ENCODE measurements at places on chromosomes 2 and 18.

DNA sequence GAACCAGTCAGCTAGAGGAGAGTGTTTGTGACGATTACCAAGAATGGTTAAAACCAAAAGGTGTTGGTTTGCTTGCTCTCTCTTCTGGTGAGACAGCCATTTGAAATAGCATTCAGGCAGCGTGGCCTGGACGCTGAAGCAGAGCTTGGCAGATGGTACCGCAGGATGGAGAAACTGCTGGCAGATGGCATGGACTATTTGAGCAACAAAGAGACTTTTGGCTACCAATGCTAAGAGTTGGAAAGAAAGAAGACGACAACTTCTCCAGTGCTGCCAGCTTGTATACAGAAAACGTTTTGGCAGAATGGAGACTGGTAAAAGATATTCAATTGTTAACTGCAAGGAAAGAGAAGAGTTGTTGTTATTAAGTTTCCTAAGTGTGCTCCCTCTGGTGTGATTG is 315.0 kb downstream of the PARD3B start:
- no peak for DNase-seq

DNA sequence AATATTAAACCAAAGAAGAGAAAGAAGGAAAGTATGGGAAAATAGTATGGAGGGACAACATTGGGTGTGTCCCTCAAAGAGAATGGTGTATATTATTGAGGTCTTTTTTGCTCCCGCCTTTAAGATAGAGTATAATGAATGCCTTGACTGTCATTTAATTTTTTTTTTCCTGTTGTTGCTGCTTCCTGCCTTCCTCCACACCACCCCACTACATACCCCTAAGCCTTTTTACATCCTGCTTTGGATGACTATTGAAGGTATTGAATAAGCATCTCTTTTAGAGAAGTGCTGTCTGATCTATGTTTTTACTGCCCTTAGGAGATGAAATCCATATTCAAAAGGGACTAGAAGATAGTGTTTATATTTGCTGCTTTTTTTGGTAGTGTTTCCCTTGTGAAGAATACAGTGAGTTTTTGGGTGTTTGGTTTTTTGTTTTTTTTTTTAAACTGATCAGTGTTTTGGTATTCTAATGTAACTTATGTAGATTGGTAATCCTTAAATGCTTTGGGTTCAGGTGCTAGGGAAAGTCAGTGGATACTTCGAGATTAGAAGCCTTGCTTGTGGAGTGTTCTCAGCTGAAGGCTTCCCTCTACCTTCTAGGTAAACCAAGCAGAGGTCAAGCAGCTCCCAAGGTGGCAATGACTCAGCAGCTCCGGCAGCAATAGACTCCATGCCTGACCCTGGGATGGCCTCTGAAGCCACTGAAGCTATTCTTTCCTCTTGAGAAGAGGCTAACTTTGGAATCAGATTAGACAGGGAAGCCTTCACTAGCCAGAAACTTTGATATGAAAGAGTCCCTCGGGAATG is 5.0 kb downstream of the FZD7 start:
- no peak for DNase-seq

DNA sequence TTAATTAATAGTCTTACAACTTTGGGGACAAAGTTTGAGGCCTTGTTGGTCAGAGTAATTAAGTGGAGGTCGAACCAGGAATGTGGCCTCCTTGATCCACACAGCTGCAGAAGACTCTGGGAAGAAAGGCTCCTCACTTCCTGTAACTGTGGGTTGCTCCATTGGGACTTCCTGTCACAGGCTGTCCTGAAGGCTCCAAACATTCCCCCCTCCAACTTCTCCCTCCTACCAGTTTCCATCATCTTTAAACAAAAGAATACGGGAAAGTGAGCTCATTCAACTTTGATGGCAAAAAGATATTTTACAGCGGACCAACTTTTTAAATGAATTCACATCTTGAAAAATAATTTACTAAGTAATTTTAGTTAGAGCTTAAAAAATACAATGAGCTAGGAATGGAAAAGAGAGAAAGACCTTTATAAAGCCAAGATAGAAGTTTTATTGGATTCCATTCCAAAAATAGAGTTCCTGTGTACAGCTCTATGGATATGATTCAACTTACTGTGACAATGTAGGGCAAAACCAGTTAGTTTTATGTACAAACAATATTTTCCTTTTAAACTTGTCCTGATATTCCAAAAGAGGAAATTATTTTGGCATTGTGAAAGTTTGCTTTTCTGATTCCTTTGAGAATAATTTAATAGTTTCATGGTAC is 212.0 kb upstream of the NABP1 start:
- no peak for DNase-seq

DNA sequence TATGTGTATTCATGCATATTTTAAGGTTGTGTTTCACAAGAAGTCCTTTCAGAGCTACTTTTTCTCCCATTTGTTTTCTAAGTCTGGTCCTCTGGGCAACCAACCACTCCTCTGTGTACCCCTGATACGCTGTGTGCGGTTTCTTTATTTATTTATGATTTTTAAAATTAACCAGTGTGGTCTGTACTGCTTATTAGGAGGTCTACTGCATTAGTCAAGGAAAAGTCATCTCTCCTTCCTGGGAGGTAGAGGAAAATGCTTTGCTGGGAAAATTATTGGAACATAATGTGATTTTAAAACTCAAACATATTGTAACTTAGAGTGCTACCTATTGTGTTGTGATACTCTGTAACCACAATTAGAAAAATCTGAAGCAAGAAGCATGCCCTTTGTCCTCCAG is 1404.3 kb downstream of the SUCLG1 start:
- no peak for DNase-seq

GRCh38 chr2:74244286-74244685 is 45.9 kb downstream of the MTHFD2 start:
- no peak for DNase-seq

GRCh38 chr2:36696533-36696932 is at the start of gene VIT:
Gene VIT, plus strand, starts transcription at chr2:36696707. Its CDS starts 19,664 bp downstream, at chr2:36716371.
- DNase-seq: no peak

GRCh38 chr2:27356056-27356381 is 545 bp downstream of the GTF3C2 start:
- no peak for DNase-seq

- no peak for DNase-seq
Measured at GRCh38 chr18:48968412-48969215, 17.8 kb upstream of the SMAD7 start.

DNA sequence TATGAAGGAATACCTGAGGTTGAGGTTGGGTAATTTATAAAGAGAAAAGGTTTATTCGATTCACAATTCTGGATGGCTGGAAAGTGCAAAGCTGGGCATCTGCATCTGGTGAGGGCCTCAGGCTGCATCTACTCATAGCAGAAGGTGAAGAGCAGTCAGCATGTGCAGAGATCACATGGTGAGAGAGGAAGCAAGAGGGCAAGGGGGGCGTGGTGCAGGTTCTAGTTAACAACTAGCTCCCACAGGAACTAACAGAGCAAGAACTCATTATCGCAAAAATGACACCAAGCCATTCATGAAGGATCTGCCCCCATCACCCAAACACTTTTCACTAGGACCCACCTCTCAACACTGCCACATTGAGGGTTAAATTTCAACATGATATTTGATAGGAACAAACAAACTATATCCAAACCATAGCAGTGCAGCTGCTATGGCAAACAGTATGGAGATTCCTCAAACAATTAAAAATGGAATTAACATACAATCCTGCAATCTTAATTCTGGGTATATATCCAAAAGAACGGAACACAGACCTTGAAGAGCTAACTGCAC is 72.8 kb upstream of the LDLRAD4 start:
- DNase-seq: no peak

DNA sequence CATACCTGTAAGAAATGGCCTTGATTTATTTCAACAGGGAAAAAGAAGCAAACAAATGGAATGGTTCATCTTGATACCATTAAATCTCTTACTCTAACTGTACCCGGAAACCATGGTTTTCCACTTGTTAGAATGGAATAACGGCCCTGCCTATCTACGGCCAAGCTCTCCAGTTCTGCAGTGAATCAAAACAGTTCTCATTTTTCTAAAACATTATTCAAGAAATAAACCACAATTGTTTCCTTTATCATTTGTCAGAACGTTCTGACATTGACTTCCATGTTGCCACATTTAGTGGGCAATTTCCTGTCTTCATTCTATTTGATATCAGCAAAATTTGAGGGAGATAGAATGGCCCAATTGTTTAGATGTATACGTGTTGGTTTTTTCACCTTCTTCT is 118.8 kb upstream of the CDH19 start:
- DNase-seq: no peak

DNA sequence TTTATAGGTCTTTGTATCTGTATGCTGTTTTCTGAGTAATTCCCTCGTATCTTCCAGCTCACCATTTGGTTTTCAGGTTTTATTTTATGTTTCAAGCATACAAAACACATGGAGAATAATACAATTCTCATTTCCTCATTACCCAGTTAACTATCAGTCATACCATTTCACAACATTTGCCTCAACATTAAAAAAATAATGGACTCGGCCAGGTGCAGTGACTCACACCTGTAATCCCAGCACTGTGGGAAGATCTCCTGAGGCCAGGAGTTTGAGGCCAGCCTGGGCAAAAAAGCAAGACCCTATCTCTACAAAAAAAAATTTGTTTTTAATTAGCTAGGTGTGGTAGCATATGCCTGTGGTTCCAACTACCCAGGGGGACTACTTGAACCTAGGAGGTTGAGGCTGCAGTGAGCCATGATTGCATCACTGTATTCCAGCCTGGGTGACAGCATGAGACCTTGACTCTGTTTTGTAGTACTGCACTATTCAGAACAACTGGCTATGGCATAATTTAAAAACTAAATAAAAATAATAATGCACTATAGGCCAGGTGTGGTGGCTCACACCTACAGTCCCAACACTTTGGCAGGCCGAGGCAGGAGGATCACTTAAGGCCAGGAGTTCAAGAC is 20.3 kb downstream of the NPC1 start:
- DNase-seq: no peak

- no peak for DNase-seq
Measured at GRCh38 chr2:56666777-56667176, 483.0 kb downstream of the CCDC85A start.

DNA sequence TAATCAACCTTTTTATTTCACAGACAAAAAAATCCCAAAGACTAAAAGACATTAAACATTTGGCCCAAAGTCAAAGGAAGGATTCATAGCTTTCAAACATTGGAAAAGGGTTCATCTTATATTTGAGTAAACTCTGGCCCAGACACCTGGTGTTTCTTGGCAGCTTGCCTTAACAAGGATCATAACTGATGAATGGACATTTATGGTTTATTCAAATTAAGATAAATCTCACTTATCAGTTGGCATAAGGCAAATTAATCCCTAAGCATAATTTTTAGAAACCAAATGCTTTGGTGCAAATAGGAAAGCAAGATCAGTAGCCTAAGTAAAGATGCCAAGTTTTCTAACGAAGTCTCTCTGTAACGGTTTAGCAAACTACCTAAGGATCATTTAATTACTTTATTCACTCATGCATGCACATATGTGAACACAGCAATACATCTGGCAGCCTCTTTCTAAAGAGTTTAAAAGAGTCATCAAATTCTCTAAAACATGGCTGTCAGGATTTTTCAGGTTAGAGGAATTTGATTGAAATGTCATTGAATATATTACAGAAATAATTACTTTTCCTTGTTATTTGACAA is 323.4 kb upstream of the RBMS1 start:
- no peak for DNase-seq

- DNase-seq: no peak
Measured at GRCh38 chr2:216536734-216537210, 38.1 kb downstream of the RPL37A start.

DNA sequence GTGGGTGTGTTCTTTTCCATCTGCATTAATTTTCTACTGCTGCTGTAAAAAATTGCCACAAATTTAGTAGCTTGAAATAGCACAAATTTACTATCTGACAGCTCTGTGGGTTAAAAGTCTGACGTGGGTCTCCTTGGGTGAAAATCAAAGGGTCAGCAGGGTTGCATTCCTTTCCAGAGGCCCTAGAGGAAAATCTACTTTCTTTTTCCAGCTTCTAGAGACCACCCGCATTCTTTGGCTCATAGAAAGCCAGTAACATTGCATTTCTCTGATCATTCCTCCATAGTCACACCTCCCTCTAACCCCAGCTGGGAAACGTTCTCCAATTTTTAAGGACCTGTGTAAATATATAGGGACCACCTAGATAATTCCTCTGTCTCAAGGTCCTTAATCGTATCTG is 128.8 kb downstream of the ATL2 start:
- DNase-seq: no peak

- DNase-seq: no peak
Measured at GRCh38 chr18:34789768-34790344, 79.8 kb downstream of the DTNA start.

DNA sequence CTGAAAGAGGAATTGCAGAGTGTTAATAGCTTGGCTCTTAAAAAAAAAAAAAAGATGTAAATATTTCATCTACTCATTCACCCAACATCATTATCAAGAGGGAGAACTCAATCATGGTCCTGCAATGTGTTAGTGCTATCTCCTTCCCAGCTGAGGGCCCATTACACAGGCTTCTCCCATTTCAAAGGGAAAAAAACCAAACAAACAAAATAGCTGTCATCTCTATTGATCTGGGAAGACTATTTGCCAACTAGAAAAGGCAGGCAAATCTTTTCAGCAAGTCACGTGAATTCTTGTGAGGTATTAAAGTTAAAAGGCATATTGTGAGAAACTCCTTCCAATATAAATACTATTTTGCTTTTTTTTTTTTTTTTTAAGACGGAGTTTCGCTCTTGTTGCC is 194.3 kb downstream of the MYO1B start:
- no peak for DNase-seq

- DNase-seq: no peak
Measured at GRCh38 chr2:186486651-186487647, 889 bp downstream of the ZC3H15 start.

GRCh38 chr2:200310545-200310971 is 4.1 kb downstream of the SPATS2L start:
- DNase-seq: no peak

DNA sequence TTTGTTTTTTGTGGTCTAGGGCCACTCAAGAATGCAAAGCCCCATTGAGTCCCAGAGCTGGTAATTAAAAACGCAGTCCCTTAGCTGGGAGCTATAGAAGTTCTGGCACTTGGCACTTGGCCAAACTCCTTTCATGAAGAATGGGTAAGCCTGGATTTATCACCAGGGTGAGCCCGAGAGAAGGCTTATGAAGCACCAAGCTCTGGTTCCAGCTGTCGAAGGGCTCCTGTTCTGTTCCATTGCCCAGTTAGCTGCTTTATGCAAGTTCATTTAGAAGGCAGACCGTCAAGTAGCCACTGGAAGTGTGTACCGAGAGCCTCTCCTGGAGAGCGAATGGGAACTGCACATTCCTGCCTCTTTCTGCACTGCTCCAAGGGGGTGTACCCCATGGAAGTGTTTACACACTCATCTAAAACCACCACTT is 14.2 kb downstream of the ECEL1 start:
- no peak for DNase-seq

GRCh38 chr18:58269931-58270330 is 225.9 kb downstream of the NEDD4L start:
- DNase-seq: no peak
